ENCODE measurements at places on chromosomes 6 and 20. TPM values are rescaled to one million over a fixed set of nuclear protein-coding genes. Genes with fewer than 3 reads are reported as not detected.

Gene TOX2
- 11.9 TPM for total RNA-seq

DNA sequence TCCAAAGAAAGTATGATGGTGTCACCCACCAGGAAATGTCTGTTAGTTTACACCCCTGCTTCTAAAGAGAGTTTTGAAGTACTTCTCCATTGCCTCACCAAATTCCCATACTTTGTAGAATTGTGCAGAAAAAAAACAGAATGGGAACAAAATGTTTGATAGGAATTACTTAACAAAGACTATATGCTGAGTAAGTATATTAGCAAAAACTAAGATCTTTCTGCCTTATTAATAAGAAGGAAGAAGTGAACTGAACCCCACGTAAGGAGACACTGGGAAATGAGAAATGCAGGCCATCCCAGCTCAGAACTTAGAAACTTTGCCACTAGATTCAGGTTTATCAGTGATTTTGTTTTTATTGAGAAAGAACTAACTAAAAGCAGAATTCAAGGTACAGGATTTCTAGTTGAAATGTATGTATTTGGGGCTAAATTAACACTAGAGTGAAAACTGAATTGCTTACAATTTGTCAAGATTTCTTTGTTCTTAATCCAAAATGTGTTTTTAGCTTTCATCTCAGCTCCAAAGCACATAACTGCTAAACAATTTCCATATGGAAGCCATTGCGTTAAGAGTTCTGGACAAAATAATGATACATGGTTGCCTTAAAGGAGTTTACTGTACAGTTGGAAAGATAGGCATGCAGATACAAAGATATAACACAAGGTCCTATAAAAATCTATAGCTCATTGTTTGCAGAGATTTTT, 102.7 kb upstream of the BMP5 start:
- no peak overlapping the region for H3K4me3 ChIP-seq
- DNase-seq = no peak
- no peak overlapping the region for H3K27ac ChIP-seq
- no peaks in the 10 kb centered on the region for H3K27me3 ChIP-seq
- no peaks in the 10 kb centered on the region for H3K36me3 ChIP-seq

DNA sequence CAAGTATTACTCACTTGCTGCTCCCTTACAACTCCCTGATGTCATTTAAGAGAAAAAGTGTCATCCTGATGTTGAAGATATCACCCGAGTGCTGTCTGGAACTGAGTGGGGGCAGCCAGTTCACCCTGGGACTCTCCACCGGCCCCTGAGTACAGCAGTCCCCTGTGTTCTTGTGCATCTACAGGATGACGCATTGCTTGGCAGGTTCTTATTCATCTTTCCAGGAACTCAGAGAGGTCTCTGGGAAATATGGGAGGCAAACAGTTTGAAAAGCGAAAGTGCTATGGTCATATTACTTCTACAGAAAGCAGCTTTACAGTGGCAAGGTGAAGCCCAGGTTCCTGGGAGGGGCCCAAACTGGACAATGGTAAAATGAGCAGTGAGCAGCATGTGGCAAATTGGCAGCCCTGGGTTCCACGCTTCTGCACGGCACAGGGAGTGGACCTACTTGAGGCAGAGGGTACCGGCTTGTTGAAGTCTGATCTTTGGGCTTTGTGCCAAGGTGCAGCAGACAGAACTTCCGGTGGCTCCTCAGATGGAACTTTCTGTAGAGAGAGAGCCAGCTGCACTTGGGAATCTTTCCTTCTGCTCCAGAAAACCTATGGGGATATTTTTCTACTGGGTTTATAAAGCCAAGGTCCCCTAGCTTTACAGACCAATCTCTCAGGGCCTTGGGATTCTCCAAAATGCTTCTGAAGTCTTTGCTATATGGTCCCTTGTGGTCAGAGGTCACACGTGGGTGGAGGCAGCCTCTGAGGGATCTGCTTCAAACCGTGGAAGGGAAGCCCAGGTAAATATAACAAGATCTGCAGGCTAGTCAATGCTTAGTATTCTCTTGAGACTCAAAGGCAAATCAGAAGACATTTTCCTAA, 128.3 kb downstream of the MAP3K7 start:
- H3K27ac ChIP-seq = no peak overlapping the region
- H3K36me3 ChIP-seq = no peaks in the 10 kb centered on the region
- no peak overlapping the region for H3K4me3 ChIP-seq
- no peaks in the 10 kb centered on the region for H3K4me1 ChIP-seq
- H3K27me3 ChIP-seq = no peaks in the 10 kb centered on the region
- no peak for DNase-seq

Gene HM13
- total RNA-seq = 136 TPM

GRCh38 chr20:62949962-62950361, 2.5 kb upstream of the SLC17A9 start:
- H3K27me3 ChIP-seq = no peaks in the 10 kb centered on the region

- no peak overlapping the region for H3K27ac ChIP-seq
- H3K4me3 ChIP-seq = no peak overlapping the region
- no peaks in the 10 kb centered on the region for H3K36me3 ChIP-seq
- no peaks in the 10 kb centered on the region for H3K4me1 ChIP-seq
Measured at GRCh38 chr20:31833130-31833930, 12.1 kb downstream of the FOXS1 start.

Gene TCF15
- 0.58 TPM for total RNA-seq

Gene GTSF1L
- total RNA-seq = not detected

GRCh38 chr20:48523191-48523995, 304.4 kb downstream of the PREX1 start:
- H3K27me3 ChIP-seq = no peaks in the 10 kb centered on the region
- H3K4me3 ChIP-seq = no peak overlapping the region
- no peaks in the 10 kb centered on the region for H3K4me1 ChIP-seq
- no peak overlapping the region for H3K27ac ChIP-seq

DNA sequence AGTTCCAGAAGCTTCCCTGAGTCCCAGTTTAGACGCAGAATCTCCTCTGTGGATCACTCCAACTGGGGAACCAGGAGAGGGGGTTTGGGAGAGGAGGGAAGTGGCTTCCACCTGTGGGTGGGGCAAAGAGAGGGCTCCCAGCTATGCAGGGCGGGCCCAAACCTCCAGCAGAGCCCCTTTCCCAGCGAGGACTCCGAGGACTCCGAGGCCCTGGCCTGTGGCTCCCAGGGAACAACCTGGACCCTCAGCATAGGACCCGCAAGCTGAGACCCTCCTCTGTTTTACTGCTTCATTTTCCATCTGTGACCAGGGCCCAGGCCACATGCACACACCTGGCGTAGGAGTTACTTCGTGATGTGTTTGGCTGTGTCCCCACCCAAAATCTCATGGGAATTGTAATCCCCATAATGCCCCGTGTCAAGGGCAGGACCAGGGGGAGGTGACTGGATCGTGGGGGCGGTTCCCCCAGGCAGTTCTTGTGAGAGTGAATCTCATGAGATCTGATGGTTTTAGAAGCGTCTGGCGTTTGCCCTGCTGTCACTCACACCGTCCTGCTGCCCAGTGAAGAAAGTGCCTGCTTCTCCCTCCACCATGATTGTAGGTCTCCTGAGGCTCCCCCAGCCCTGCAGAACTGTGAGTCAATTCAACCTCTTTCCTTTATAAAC, 27.9 kb downstream of the NTSR1 start:
- no peak overlapping the region for H3K27ac ChIP-seq
- no peaks in the 10 kb centered on the region for H3K27me3 ChIP-seq
- no peaks in the 10 kb centered on the region for H3K4me1 ChIP-seq
- peak; percentile 50 for DNase-seq
- no peaks in the 10 kb centered on the region for H3K36me3 ChIP-seq
- H3K4me3 ChIP-seq = no peak overlapping the region

DNA sequence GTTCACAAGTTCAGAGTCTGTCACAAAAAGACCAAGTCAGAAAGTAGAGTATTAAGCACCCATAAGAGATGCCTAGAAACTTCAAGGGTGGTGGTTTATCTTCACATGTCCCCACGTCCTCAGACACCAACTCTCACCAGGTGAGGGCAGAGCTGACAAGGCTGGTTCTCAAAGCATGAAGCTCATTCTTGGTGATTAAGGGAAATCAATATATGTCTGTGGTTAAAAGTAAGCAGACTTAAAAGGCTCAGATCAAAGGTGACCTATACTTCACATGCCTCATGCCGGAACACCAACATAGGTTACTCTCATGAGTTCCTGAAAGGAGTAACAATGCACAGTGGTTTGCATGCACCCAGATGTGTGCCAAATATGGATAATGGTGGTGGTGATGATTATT, 27.0 kb downstream of the IL17A start:
- H3K27me3 ChIP-seq = no peaks in the 10 kb centered on the region
- no peak for DNase-seq
- H3K4me3 ChIP-seq = no peak overlapping the region
- no peaks in the 10 kb centered on the region for H3K36me3 ChIP-seq
- no peaks in the 10 kb centered on the region for H3K4me1 ChIP-seq

Gene PARD6B
- total RNA-seq = 1.2 TPM
